ENCODE measurements at places on chromosomes 4 and X. TPM values are rescaled to one million over a fixed set of nuclear protein-coding genes. Genes with fewer than 3 reads are reported as not detected.

- H3K27ac ChIP-seq: peak overlapping the region; percentile 74
- peak overlapping the region; percentile 44 for H3K4me3 ChIP-seq
- H3K36me3 ChIP-seq: no peaks in the 10 kb centered on the region
- no peaks in the 10 kb centered on the region for H3K27me3 ChIP-seq
- peak; percentile 10 for DNase-seq
Observed at GRCh38 chr4:72896515-72896914, 173.0 kb downstream of the COX18 start.

Gene SPANXN4
- not detected for total RNA-seq

DNA sequence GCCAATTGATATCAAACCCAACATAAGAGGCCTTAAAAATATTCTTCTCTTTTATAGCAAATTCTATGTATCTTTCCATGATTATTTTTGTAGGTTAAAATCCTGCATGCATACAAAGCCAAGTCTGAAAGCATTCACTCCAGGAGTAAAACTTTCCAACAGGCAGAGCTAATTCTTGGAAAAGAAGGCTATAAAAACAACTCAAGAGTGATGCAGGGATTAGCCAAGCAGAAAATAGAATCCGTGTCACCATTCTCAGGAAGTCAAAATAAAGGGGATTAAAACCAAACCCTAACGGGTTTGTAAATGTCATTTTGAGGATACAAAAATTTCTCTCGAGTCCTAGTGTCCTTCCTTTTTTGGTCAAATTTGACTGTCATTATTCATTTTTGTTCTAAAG, 412.4 kb downstream of the DMD start:
- DNase-seq: no peak
- peak overlapping the region; percentile 63 for H3K27ac ChIP-seq
- no peaks in the 10 kb centered on the region for H3K27me3 ChIP-seq

DNA sequence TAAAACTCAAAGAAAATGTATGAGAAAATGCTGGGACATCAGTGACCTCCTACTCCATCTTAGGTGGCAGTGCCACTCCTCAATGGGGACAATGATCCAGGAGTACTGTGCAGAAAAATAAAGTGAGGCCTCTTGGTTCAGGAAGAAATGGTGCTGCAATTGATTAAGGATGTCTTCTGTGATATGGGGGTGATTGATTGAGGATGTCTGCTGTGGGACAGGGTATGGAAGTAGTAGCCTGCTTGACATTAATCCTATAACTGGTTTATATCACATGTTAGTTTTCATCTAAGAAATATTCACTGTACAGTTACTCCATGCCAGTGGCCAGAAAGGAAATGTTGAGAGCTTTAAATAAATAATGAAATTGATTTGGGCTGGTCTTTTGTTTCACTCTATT, 20.5 kb downstream of the OTOP1 start:
- no peaks in the 10 kb centered on the region for H3K4me1 ChIP-seq
- H3K27ac ChIP-seq: no peak overlapping the region
- no peaks in the 10 kb centered on the region for H3K27me3 ChIP-seq

GRCh38 chrX:13664020-13664419, 11.1 kb downstream of the TCEANC start:
- no peak for DNase-seq
- H3K27ac ChIP-seq: peak overlapping the region; percentile 43
- H3K4me3 ChIP-seq: no peak overlapping the region
- no peaks in the 10 kb centered on the region for H3K27me3 ChIP-seq

DNA sequence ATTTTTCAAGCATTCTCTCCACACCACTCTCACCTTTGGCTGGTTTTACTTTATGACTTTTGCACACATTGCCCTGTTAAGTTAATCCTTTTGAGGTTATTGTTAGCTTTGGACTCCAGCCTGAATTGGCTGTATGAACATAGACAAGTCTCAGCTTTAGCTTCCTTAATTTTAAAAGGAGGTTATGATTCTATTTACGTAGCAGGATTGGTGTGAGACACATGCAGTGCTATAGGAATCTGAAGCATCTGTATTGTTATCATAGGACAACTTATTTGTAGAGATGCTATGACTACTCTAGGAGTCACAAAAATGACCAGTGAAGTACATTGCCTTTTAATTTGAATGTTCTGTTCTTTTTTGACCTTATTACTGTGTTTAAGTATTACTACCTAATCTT, 15.7 kb downstream of the PGAM4 start:
- peak overlapping the region; percentile 53 for H3K27ac ChIP-seq
- no peak for DNase-seq
- H3K27me3 ChIP-seq: no peaks in the 10 kb centered on the region

Gene DYNLT3
- 52.9 TPM for total RNA-seq

DNA sequence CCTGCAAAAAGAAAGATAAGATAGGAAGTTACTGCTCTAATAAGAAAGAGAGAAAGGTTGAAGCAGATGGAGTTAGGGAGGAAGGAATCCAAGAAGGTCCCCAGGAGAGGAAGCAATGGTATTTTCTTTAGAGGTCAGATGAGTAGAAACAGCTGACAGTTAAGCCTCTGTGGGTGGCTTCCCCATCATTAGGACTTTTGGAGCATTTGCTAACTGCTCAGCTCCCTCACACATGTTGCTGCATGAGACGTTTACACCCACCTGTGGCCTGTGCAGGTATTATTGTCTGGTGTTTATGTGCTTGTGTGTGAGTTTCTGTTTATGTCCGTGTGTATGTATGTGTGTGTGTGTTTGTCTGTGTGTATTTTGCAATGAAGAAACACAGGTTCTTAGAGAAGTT, 346.8 kb downstream of the RAB28 start:
- H3K4me1 ChIP-seq: no peaks in the 10 kb centered on the region
- H3K27me3 ChIP-seq: no peaks in the 10 kb centered on the region
- no peaks in the 10 kb centered on the region for H3K36me3 ChIP-seq
- H3K4me3 ChIP-seq: no peak overlapping the region
- no peak overlapping the region for H3K27ac ChIP-seq
- DNase-seq: no peak

GRCh38 chr4:17170131-17170530, 271.7 kb upstream of the LDB2 start:
- DNase-seq: no peak
- H3K4me3 ChIP-seq: no peak overlapping the region
- no peaks in the 10 kb centered on the region for H3K36me3 ChIP-seq
- H3K27me3 ChIP-seq: no peaks in the 10 kb centered on the region
- peaks cover 59% of the 10 kb centered on the region for H3K4me1 ChIP-seq

- H3K27ac ChIP-seq: no peak overlapping the region
- H3K27me3 ChIP-seq: no peaks in the 10 kb centered on the region
- no peak overlapping the region for H3K4me3 ChIP-seq
- no peaks in the 10 kb centered on the region for H3K36me3 ChIP-seq
Observed at GRCh38 chr4:133581996-133582619, 433.0 kb downstream of the PCDH10 start.

Gene OTUD6A
- total RNA-seq: not detected

Gene PCYT1B
- total RNA-seq: 0.63 TPM

Gene SERTM2
- total RNA-seq: not detected

Gene LEF1
- total RNA-seq: 0.54 TPM

DNA sequence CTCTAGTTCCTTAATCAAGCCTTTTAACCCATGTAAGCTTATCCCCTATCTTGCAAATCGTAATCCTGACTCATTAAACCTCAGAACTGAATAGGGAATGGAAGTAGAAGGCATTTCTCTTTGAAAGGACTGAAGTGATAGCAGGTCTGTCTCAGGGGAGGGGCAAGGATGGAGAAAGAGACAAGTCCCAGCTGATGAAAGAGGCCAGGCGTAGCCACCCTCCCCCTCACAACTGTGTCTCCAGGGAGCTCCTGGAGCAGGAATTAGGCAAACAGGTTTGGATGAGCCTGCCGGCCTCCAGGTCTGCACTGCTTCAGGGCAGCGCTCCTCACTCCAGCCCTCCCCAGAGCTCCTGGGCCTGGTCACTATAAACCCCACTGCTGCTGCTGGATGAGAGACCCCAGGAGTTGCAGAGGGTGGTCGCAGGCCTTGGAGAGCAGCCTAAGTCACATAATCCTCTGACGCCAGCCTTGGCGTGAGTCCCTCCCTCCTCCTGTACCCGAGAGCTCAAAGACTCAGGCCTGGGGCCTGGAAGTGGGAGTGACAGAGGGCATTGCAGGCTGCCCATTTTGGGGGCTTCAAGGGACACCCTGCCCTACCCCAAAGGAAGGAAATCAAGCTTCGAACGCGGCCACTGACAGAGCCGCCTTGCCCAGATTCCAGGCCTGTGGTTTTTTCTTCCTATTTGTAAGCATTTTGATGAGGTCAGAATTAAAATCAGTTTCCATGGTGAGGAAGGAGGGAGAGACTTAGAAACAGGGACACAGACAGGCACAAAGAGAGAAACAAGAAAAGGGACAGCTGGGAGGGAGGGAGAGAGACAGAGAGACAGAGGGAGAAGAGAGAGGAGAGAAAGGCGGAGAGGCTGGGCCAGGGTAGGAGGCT, 21.2 kb upstream of the MSX1 start:
- no peak for DNase-seq
- no peaks in the 10 kb centered on the region for H3K27me3 ChIP-seq
- H3K4me3 ChIP-seq: no peak overlapping the region
- no peaks in the 10 kb centered on the region for H3K4me1 ChIP-seq

GRCh38 chr4:89590128-89590527, 246.8 kb downstream of the SNCA start:
- no peak for DNase-seq
- no peaks in the 10 kb centered on the region for H3K4me1 ChIP-seq
- no peak overlapping the region for H3K4me3 ChIP-seq
- no peak overlapping the region for H3K27ac ChIP-seq
- H3K27me3 ChIP-seq: no peaks in the 10 kb centered on the region
- H3K36me3 ChIP-seq: no peaks in the 10 kb centered on the region

GRCh38 chr4:189769131-189769530, 171.5 kb upstream of the FRG1 start:
- no peaks in the 10 kb centered on the region for H3K36me3 ChIP-seq
- no peaks in the 10 kb centered on the region for H3K4me1 ChIP-seq
- H3K27ac ChIP-seq: no peak overlapping the region
- no peak for DNase-seq
- no peak overlapping the region for H3K4me3 ChIP-seq
- no peaks in the 10 kb centered on the region for H3K27me3 ChIP-seq

- H3K4me1 ChIP-seq: no peaks in the 10 kb centered on the region
- no peaks in the 10 kb centered on the region for H3K27me3 ChIP-seq
- no peak for DNase-seq
- no peak overlapping the region for H3K27ac ChIP-seq
- H3K4me3 ChIP-seq: no peak overlapping the region
Observed at GRCh38 chrX:14843666-14844065, 29.2 kb downstream of the FANCB start.

GRCh38 chrX:16843208-16843909, 26.8 kb downstream of the RBBP7 start:
- no peak for DNase-seq
- no peaks in the 10 kb centered on the region for H3K36me3 ChIP-seq
- H3K4me3 ChIP-seq: no peak overlapping the region
- H3K4me1 ChIP-seq: no peaks in the 10 kb centered on the region
- H3K27me3 ChIP-seq: no peaks in the 10 kb centered on the region

DNA sequence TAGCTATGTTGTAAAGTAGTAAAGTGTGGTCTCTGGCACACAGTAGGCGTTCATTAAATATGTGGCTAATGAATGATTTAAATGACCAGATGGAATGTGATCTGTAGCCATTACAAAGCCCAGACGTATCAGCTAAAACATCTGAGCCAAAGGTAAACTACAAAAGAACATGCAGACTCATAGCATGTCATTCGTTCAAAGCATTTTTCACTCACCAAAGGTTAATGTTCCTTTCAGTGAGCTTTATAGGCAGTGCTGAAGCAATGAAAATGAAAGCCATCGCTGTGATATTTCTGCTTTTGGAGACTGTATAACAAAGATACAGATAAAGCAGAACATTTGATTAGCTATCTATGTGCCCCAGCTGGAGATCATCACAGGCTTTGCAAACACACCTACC, 50.5 kb downstream of the F9 start:
- no peaks in the 10 kb centered on the region for H3K4me1 ChIP-seq
- no peaks in the 10 kb centered on the region for H3K27me3 ChIP-seq
- no peaks in the 10 kb centered on the region for H3K36me3 ChIP-seq
- no peak for DNase-seq
- no peak overlapping the region for H3K27ac ChIP-seq
- H3K4me3 ChIP-seq: no peak overlapping the region

Gene PTTG2
- total RNA-seq: 10.7 TPM

- H3K27me3 ChIP-seq: no peaks in the 10 kb centered on the region
- peak overlapping the region; percentile 10 for H3K4me3 ChIP-seq
- peak overlapping the region; percentile 84 for H3K27ac ChIP-seq
- no peaks in the 10 kb centered on the region for H3K36me3 ChIP-seq
Observed at GRCh38 chr4:88003261-88003660, 4.2 kb upstream of the PKD2 start.

Gene H2BW1
- not detected for total RNA-seq

GRCh38 chr4:74545448-74545847, 100.5 kb downstream of the AREG start:
- H3K36me3 ChIP-seq: no peaks in the 10 kb centered on the region
- H3K4me1 ChIP-seq: peaks cover 27% of the 10 kb centered on the region
- no peak overlapping the region for H3K27ac ChIP-seq
- no peak overlapping the region for H3K4me3 ChIP-seq
- no peak for DNase-seq

GRCh38 chrX:83469551-83469950, 38.5 kb upstream of the POU3F4 start:
- no peak for DNase-seq
- H3K27me3 ChIP-seq: no peaks in the 10 kb centered on the region
- H3K4me3 ChIP-seq: no peak overlapping the region
- H3K36me3 ChIP-seq: no peaks in the 10 kb centered on the region
- H3K27ac ChIP-seq: no peak overlapping the region

Gene FAM241A
- 3.2 TPM for total RNA-seq

DNA sequence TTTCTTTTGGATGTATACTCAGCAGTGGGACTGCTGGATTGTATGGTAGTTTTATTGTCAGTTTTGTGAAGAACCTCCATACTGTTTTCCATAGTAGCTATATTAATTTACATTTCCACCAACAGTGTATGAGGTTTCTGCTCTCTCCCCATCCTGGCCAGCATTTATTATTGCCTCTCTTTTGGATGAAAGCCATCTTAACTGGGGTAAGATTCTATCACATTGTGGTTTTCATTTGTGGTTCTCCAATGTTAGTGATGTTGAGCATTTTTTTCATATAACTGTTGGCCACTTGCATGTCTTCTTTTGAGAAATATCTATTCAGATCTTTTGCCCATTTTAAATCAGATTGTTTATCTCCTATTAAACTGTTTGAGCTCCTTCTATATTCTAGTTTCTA, 27.6 kb downstream of the QRFPR start:
- no peaks in the 10 kb centered on the region for H3K36me3 ChIP-seq
- H3K4me1 ChIP-seq: no peaks in the 10 kb centered on the region

DNA sequence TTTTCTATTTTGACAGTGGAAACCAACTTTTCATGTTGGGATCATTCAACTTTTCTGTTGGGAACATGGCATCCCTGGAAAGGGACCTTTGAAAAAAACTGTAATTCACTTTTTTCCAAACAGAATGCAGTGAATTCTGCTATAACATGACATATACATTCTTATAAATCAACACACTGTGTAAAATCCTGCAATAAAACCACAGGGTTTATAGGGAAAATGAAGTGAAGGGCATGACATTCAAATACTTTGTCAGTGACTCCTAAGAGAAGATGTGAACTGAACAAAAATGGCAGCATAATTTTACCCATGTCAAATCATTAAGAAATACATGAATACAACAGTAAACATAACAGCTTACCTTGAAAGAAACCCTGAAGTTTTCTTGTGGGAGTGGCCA, 264.5 kb upstream of the ANKRD50 start:
- no peak overlapping the region for H3K4me3 ChIP-seq
- no peaks in the 10 kb centered on the region for H3K36me3 ChIP-seq
- DNase-seq: no peak
- no peaks in the 10 kb centered on the region for H3K27me3 ChIP-seq
- no peak overlapping the region for H3K27ac ChIP-seq
- H3K4me1 ChIP-seq: no peaks in the 10 kb centered on the region

- no peak overlapping the region for H3K4me3 ChIP-seq
- DNase-seq: no peak
- no peaks in the 10 kb centered on the region for H3K36me3 ChIP-seq
- H3K27ac ChIP-seq: no peak overlapping the region
- no peaks in the 10 kb centered on the region for H3K27me3 ChIP-seq
Observed at GRCh38 chr4:22407361-22407760, 108.5 kb downstream of the ADGRA3 start.

Gene CA5B
- 32.1 TPM for total RNA-seq
